ENCODE measurements at places on chromosomes 1 and 21. TPM values are rescaled to one million over a fixed set of nuclear protein-coding genes. Genes with fewer than 3 reads are reported as not detected.

The THEM4 gene
- 125 TPM for total RNA-seq

The MAEL gene
- not detected for total RNA-seq

The RNU1-4 gene
- total RNA-seq = not detected

The TRIM62 gene
- total RNA-seq = 13.5 TPM

The TRIM67 gene
- total RNA-seq = 0.03 TPM

The OLFM3 gene
- total RNA-seq = not detected

The S100A16 gene
- 37.8 TPM for total RNA-seq

The FOXD2 gene
- 0.79 TPM for total RNA-seq

The E2F2 gene
- 4.1 TPM for total RNA-seq

The FNBP1L gene
- 59.0 TPM for total RNA-seq

The AMY1A gene
- not detected for total RNA-seq

The COL24A1 gene
- total RNA-seq = not detected

The C1QTNF12 gene
- not detected for total RNA-seq

The RHOU gene
- 0.79 TPM for total RNA-seq

The C8A gene
- total RNA-seq = not detected

The SYTL1 gene
- total RNA-seq = not detected

The TMEM183A gene
- 64.8 TPM for total RNA-seq
